ENCODE measurements at places on chromosomes 1 and 21. TPM values are rescaled to one million over a fixed set of nuclear protein-coding genes. Genes with fewer than 3 reads are reported as not detected.

Gene UBXN10
- 0.04 TPM for total RNA-seq

Gene WLS
- total RNA-seq: not detected

Gene PARP1
- 260 TPM for total RNA-seq

Gene SPRR2E
- total RNA-seq: not detected

Gene DUSP23
- 15.7 TPM for total RNA-seq

Gene OLIG1
- total RNA-seq: not detected

Gene KCNT2
- not detected for total RNA-seq

Gene LRRN2
- total RNA-seq: not detected

Gene OR2L13
- not detected for total RNA-seq
